ENCODE measurements at places on chromosomes 13 and 19.
A peak's percentile ranks its signal among the peaks of the same experiment; 100 is the strongest.

DNA sequence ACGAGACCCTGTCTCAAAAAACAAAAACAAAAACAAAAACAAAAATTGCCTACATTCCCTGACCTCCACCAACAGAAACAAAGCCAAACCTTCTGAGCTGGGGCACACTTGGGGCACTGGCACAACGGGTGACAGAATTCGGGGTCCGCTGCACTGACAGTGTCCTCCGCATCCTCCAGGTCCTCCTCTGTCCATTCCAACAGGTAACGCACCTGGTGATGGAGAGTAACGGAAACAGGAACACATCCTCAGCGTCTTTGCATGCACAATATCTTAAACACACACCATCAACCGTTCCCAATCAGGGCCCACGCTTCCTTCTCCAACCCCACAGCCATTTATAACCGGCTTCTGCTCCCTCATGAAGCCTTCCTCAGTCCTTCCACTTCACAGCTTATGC, 34.6 kb downstream of the PDCD5 start:
- DNase-seq: no peak

DNA sequence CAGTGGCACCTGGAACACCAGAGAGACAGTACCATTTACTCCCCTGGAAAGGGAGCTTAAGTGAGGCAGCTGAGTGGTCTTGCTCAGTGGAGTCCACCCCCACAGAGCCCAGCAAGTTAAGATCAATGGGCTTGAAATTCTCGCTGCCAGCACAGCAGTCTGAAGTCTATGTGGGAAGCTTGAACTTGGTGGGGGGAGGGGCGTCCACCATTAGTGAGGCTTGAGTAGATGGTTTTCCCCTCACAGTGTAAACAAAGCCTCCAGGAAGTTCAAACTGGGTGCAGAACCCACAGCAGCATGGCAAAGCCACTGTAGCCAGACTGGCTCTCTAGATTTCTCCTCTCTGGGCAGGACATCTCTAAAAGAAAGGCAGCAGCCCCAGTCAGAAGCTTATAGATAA, 30.3 kb upstream of the CEACAM4 start:
- DNase-seq: peak; percentile 9

DNA sequence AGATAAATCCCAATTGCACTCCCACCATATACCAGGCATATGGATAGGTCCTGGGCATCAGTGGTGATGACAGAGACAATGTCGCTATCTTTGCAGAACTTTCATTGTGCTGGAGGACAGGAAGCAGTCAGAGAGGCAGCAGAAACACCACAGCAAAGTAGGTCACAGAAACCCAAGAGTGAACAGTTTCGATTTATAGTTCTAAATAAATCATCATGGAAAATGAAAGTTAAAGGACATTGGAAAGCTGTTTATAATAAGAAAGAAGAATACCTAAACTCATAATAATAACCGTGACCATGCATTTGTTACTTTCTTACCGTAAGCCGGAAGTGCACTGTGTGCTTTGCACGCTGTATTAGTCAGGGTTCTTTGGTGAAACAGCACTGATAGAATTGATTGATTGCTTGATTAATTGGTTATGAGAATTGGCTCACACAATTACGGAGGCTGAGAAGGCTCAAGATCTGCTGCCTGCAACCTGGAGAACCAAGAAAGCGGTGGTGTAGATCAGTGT, 38.9 kb downstream of the ALOX5AP start:
- DNase-seq: peak; percentile 7

DNA sequence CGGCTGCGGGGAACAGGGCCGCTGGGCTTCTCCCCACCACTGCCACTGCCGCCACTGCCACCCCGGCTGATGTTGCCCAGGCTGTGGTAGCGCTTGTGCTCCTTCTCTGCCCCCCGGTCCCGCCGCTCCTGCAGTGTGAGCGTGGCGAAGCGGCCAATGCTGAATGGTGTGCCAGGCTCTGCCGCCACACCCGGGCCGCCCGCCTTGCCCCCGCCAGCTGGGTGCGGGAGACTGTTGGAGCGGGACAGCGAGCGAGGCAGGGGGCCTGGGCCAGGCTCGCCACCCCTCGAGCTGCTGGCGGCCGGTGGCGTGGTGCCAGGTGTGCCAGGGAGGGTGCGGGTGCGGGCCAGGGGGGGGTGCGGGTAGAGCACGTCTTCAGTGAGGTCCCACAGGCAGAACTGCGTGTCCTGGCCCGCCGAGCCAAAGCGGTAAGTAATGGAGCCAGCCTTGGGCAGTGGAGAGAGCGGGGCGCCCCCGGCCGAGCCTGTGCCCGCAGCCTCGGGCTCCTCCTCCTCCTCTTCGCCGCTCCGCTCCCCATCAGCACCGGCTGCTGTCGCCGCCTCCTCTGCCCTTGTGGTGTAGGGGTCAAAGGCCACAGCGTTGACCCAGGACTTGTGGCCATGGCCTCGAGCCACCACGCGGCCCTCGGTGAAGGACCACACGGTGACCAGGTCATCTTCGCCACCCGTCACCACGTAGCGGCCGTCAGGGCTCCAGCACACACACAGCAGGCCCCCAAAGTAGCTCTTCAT, 3.7 kb upstream of the DMPK start:
- DNase-seq: no peak

- DNase-seq: no peak
Measured at GRCh38 chr13:69524459-69525150, 583.0 kb upstream of the ATXN8OS start.

Measured in CD4-positive, alpha-beta T cell treated with Interleukin-1 beta for 1 hour (primary cell).